Kidney epithelial cell (primary cell): ENCODE measurements at places on chromosomes 5 and 9. TPM values are rescaled to one million over a fixed set of nuclear protein-coding genes. Genes with fewer than 3 reads are reported as not detected.

Gene RMI1
- total RNA-seq: 4.5 and 6.7 TPM in 2 replicates

Gene WWC1
- 118 and 121 TPM in 2 replicates for total RNA-seq

Gene PLPP7
- 2.6 and 4.6 TPM in 2 replicates for total RNA-seq

Gene STPG3
- not detected in 2 replicates for total RNA-seq

Gene PRLR
- 1.8 and 3.8 TPM in 2 replicates for total RNA-seq

Gene PRR7
- total RNA-seq: 5.8 and 10.3 TPM in 2 replicates

DNA sequence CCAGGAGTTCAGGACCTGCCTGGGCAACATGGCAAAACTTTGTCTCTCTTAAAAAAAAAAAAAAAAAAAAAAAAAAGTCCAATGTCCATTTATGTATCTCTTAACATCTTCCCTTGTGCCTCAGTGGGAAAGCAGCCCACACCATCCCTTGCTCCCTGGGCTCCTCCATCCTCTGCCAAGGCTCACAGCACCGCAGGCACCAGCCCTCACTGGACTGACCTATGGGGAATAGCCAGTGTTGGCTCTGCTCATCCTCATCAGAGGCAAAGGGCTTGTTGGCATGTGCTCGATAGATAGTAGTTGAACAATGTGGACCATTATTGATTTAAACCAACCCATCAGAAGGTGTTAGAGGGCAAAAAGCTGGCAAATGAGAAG is 61.8 kb upstream of the LRRTM2 start:
- DNase-seq: no peak

DNA sequence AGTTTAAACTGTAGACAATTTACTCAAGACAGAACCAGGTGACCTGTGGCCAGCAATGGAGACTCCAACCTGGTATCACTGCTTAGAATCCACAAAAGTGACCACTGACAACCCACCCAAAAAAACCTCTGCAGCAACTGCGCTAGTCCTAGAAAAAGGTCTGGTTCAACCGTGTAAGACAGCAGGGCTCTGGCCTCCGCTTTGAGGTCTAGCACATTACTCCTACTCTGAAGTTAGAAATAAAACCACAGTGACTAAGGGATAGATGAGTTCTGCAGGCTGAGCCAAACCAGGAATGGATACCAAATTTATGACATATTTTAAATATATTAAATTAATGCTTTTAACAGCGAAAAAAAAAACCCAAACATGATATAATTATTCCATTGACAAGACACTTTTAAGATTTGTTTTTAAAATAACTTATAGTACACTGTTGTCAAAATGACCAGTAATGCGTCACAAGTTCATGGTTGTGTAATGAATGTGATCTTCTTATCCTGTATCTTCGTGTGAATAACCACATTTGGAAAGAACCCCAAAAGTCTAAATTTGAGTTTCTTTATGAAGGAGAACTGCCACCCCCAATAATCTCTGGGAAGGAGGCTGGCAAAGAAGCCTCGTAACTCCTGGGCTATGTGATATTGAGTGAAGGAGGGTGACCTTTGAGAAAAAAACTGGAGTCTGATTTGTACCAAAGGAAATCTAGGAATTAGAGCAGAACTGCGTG is 101.9 kb upstream of the SLC44A1 start:
- no peak for DNase-seq

GRCh38 chr5:175576096-175576495 is 81.8 kb upstream of the HRH2 start:
- DNase-seq: no peak

DNA sequence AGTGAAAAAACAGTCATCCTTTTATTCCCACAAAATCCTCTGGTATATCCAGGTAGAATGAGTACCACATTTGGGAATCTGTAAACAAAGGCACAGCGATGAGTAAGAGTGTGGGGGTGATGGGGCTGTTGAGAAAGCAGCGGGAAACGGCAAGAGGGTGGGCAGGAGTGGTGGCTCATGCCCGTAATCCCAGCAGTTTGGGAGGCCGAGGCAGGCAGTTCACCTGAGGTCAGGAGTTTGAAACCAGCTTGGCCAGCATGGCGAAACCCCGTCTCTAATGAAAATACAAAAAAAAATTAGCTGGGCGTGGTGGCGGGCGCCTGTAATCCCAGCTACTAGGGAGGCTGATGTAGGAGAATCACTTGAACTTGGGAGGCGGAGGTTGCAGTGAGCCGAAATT is 43.1 kb downstream of the KLF4 start:
- DNase-seq: no peak

- no peak for DNase-seq
Measured at GRCh38 chr5:94847019-94847418, 228.6 kb downstream of the SLF1 start.

- no peak for DNase-seq
Measured at GRCh38 chr5:76983468-76983867, 30.6 kb downstream of the CRHBP start.

DNA sequence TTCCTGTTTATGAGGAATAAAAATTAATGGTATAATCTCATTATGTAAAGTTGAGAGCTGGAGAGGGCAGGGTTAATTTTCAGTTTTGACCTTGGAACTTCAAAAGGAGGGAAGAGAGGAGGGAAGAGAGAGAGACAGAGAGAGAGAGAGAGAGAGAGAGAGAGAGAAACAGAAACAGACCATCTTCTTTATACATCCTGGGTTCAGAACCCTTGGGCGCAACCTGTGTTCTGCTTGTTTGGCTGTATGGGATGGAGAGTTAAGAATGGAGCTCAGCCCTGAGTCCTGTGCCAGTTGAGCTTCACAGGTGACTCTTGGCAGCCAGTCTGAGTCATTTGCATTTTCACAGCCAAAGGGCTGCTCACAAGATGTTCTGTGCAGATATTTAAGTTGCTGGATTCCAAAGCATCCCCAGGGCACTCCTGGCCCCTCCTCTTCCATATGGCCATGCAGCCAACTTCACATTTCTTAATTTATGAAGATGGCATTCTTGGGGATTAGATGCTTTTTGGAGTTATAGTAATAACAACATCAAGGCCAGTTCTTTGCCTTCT is 143.5 kb downstream of the CARTPT start:
- DNase-seq: no peak

- DNase-seq: no peak
Measured at GRCh38 chr9:38138276-38138675, 69.2 kb upstream of the SHB start.

DNA sequence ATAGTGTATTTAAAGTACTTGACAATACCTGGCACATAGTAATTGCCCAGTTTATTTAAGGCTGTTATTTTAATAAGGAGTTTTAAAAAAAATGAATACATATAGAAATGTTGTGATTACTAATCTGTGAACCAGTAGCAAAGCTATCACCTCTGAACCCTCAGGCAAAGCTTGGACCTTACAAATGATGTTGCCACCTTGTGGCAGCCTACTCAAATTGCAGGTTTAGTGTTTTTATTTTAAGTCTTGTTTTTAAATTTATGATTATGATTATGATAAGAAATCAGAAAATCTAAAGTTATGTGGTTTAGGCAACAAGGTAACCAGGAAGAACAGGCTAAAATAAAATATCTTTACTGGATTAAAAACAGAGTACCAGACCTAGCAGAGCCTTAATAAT is 35.8 kb downstream of the PPARGC1B start:
- no peak for DNase-seq

- DNase-seq: no peak
Measured at GRCh38 chr9:38118862-38119438, 49.9 kb upstream of the SHB start.

GRCh38 chr9:134842321-134842720 is 38.3 kb upstream of the FCN2 start:
- no peak for DNase-seq

DNA sequence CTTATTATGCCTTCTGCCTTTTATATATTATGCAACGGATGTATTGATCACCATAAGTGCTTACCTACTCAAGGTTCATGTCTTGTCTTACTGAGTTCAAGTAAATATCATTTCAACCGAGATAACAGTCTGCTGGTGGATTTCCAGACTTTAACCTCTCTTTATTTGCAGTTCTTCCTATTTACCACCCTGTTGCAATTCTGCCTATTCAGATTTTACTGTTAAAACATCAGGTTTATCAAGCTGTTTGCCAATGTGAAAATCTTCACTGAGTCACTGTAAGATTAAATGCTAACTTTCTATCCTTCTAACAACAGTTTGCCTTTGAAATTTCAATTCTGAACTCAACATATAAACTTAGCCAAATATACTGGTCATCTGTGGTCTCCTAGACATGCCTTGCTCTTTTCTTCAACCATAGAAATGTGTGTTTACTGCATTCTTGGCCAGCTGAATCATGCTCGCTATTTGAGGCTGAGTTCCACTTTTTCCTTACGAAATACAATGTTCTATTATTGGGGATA is 471.7 kb upstream of the RORB start:
- DNase-seq: no peak

DNA sequence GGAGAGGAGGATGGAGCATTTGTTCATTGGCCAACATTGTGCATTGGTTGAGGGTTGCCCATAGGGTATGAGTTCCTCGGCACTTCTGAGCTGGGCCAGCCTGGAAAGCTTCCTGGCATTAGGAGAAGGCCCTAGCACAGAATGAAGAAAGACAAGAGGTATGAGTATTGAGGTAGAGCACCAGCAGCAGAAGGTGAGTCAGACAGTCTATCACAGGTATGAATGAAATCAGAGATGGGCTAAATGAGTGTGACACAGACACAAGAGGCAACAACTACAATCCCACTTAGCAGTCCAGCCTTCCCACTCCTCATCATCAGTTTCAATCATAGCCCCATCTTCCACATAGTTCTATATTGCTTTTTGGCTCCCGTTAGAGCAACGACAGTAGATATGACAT is 25.4 kb upstream of the TGFBR1 start:
- DNase-seq: no peak

DNA sequence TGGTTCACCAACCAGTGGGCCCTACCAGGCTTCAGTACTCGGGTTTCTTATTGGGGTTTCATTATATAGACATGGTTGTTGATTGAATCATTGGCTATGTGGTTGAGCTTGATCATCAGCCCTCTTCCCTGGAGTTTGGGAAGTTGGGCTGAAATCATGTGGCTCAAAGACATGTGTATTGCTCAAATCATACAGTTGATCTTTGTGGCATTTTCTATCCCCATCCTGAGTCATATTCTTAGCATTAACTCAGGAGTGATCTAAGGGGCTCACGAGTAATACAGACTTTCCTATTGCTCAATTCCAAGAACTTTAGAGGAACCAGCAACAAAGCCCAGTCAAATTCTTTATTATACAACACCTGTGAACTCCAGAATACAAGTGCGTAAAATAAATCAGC is 66.2 kb downstream of the SMC5 start:
- DNase-seq: no peak

DNA sequence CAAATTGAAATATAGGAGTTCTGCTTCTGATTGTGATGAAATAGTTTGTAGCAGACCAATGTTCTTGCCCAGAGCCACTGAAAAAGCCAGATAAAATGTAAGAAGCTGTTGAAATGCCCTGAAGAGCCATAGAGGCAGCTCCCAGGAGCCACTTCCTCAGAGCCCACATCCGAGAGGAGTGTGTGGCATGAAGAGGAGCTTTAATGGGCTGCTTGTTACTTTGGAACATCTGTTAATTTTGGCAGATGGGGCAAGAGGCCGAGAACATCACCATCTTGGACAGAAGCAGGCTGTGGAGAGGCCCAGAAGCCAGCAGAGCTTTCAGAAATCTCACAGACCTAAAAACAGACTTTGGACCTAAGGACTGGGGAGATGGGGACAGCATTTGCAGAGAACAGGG is 370.8 kb downstream of the GADD45G start:
- DNase-seq: no peak

- DNase-seq: no peak
Measured at GRCh38 chr5:147756566-147756965, 26.0 kb downstream of the JAKMIP2 start.
